Stimulated activated CD8-positive, alpha-beta memory T cell treated with anti-CD3 and anti-CD28 coated beads, Interleukin-15, amount 100 ng/mL, for 1 hour (primary cell): ENCODE measurements at places on chromosomes 6 and 20.

- no peak for DNase-seq
These were observed 82.3 kb downstream of the CAP2 start for GRCh38 chr6:17475606-17476244.

DNA sequence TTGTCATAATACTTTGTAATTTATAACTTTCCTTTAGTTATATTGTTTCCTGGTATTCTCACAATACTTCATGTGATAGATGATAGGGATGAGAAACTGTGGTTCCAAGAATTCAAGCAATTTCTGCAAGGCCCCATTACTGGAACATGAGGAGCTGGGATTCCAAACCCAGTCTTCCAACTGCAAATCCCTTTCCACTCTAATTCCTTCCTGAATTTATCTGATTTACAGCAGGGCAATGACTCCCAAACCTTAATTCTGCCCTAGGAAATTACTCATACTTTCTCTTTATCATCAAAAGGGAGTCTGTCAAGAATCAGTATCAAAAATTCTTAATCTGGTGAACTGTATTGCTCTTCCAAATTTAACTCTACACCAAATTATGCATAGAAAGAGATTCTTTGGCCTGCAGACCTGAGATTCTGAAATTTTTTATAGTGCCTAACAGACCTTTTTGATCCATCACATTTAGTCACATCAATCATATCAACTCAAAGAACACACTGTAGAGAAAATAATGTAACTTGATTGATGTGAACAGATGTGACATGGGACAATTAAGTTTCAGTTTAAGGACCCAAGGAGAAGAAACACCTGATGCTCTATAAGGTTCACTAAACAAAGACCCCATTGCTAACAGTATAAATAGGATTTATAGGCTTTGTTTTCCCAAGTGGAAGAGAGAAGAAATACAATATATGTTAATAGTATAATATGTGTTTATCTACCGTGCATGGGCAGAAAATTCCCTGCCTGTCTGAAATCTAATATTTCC is 41.5 kb upstream of the GJA1 start:
- DNase-seq = no peak

GRCh38 chr6:168131464-168132415 is 52.7 kb upstream of the FRMD1 start:
- DNase-seq = no peak

- no peak for DNase-seq
These were observed 46.6 kb upstream of the TNFAIP3 start for GRCh38 chr6:137820425-137820824.

GRCh38 chr6:166987930-166988329 is 11.3 kb upstream of the CEP43 start:
- no peak for DNase-seq

DNA sequence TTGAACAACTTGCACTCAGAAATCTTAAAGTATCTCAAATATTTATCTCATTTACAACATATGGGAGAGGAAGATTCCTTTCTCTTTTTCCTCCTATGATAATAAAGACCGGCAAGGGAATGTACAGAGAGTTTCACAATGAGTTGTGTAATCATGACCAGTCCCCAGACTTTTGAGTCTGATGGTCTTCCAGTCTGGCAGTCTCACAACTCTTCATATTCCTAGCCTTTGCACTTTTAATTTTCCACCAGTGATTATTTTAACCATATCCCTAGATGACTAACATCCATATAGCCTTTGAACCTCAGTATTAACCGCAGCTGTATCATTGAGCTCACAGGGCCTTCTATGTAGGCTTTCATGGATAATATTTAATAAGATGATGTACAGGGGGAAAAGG is 278.5 kb downstream of the KHDC1L start:
- no peak for DNase-seq

- DNase-seq = no peak
These were observed 343.5 kb downstream of the RFPL4B start for GRCh38 chr6:112690497-112691202.

GRCh38 chr6:16850681-16851026 is 89.4 kb upstream of the ATXN1 start:
- DNase-seq = no peak

GRCh38 chr6:24504649-24505586 is 10.1 kb downstream of the ALDH5A1 start:
- DNase-seq = no peak

DNA sequence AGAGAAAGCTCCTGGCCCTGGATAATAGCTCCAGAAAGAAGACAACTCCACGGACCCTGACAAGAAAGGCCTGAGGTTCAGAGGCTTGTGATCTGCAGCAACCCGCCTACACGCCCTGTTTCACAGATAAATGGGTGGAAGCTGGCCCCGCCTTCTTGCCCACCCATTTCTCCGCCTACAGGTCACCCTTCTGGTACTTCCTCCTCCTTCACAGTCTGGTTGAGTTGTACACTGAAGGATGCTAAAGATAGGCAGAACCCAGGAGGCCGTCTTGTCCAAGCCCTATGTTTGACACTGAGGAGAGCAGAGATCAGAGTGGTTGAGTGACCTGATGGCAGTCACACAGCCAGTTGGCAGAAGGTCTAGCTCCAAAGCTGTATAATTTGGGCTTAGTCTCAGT is 34.2 kb upstream of the MDGA1 start:
- DNase-seq = no peak

- no peak for DNase-seq
These were observed 23.0 kb downstream of the OPN5 start for GRCh38 chr6:47804821-47805220.

GRCh38 chr6:133092771-133093170 is 148.4 kb upstream of the EYA4 start:
- no peak for DNase-seq

DNA sequence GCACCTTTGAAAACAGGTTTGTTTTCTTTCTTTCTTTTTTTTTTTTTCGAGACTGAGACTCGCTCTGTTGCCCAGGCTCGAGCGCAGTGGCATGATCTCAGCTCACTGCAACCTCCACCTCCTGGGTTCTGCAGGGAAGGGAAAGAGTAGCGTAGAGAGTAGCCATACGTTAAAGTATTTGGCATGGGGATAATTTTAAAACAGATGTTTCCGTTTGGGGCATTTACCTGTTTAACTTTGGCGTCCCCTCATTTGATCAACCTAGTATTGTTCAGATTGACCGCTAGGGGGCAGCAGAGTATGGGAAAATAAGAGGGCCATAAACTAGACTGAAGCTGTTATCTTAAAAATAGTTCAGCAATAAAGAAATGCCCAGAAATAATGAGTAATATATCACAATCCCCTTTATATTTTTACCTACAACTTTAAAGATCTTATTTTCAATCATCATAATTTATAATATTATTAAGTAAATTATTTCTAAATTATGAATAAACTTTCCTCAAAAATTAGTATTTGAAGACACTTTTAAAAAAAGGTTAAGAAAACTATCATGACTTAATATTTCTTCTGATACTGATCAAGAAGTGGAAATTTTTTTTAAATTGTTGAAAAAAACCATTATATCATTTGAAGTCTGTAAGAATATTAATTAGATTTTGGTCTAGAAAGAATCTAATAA is 7.6 kb upstream of the TAAR9 start:
- peak; percentile 49 for DNase-seq

DNA sequence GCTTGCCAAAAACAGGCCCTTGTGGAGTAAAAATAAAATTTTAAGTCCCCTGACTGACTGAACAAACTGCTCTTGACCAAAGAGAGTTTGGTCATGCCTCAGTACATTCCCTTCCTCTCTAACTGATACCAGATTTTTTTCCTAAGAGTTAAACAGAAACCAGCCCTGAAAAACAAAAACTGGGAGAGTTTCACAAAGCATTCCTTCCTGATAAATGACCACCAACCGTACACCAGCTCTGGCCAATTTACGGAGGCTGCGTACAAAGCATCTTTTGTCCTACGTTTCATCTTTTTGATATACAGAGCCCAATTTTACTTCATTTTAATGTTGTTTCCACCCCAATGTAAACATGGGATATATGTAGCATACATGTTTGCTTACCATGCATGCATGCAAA is 477.4 kb upstream of the HTR1E start:
- DNase-seq = no peak

- DNase-seq = no peak
These were observed 147.9 kb downstream of the SOX4 start for GRCh38 chr6:21741221-21742109.

DNA sequence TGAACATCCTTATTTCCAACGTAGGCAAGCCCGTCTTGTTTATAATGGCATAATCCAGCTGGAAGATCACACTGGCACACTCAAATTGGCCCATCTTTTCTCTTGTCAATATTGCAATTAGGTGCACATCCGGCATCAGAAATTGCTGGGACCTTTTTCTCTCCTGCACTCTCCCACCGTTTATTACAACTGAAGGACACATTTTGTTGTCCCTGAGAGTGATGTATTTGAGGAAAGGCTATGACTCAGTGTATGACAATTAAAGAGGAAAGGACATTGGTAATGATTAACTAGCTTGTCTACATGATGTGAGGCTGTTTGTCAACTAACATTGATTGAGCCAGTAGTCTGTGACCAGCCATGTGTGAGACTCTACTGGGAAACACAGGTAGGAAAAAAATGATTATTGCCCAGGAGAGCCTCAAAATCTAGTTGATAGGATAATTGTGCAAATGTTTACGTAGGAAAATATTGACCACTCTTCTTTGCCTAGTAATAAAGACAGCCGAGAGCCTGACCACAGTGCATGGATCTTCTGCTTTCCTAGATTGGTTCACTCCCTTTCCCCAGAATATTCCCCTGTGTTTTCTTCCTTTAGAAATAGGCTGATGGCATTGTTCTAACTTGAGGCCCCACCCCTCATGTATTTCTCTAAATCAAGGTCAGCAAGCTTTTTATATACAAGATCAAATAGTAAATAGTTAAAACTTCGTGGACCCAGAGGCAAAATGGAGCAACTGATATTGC is 230.0 kb upstream of the BTBD3 start:
- DNase-seq = no peak

- no peak for DNase-seq
These were observed 35.2 kb upstream of the SASH1 start for GRCh38 chr6:148307405-148307804.

DNA sequence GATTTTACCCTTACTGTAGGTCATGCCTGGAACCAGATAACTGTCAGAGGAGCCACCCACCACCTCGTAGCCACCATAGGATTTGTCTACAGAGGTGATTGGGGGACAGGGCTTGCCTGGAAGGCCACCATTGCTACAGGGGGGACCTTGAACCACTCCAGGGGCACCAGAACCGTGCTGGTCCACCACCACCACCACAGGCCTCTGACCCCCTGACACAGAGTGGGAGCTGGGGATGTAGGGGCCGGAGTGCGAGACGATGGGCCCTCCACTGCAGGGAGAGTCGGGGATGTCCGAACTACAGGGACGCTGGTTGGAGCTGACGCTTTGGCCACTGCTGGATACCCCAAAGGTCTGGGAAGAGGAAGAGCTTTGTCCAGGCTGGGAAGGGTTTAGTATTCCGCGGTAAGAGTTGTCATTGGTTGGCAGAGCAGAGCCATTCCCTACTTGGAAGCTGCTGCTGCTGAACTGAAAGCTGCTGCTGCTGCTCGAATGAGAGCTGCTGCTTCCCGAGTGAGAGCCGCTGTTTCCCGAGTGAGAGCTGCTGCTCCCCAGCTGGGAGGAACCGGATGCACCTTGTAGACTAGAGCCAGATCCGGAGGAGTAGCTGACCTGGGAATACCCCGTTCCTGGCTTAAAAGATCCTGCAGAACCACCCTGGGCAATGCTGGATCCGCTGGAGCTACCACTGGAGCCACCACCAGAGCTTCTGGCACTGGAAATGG is 2.2 kb downstream of the PSORS1C1 start:
- no peak for DNase-seq

DNA sequence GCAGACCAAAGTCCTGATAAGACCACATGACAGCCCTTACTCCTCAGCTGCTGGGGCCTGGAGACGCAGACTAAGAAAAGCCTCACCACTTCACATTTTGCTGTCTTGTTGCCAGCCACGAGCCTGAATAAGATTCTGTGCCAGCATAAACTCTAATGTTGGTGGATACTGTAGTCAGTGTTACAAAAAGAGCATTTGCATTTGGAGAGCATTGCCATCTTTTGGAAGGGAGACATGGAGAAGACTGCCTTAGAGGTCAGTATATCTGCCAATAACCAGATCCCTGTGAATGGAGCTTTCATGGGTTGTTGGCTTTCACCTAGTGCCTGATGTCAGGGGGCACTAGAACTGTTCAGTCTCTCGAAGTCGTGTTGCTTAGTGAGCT is 315.2 kb downstream of the ZFAND3 start:
- no peak for DNase-seq

- no peak for DNase-seq
These were observed 1246.0 kb upstream of the CITED2 start for GRCh38 chr6:140620496-140620895.

DNA sequence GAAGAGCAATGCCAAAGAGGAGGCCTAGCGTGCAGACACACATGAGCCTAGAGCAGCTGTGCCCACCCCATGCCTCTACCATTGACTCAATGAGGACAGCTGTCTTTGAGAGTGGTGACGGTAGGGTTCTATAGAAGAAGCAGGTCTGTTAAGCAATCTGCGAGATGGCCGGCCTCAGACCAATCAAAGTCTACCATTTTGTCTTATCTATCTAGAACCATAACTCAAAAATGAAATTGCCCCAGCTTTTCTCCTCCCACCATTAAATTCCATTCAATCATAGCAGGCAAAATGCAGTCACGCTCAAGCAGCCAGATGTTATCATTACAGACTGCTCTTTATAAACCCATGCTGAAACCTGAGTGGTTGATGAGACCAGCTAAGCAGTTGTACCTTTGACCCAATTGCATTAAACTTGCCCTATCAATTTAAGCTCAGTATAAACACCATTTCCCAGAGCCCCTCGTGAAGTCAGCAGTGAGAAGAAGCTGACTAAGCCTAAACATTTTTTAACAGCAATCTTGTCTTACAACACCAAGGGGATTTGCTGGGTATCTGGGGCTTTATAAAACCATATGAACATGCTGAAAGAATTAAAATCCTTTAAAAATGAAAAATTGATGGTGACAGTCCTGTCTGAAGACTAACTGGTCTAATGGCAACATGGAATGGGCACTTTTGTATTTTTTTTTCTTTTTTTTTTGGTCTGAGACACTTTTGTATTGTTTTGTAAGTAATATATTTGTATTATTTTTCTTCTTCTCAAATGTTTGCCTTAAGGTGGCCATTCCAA is 57.5 kb downstream of the FOXC1 start:
- no peak for DNase-seq

GRCh38 chr6:160429620-160429895 is 81.4 kb downstream of the SLC22A3 start:
- no peak for DNase-seq

DNA sequence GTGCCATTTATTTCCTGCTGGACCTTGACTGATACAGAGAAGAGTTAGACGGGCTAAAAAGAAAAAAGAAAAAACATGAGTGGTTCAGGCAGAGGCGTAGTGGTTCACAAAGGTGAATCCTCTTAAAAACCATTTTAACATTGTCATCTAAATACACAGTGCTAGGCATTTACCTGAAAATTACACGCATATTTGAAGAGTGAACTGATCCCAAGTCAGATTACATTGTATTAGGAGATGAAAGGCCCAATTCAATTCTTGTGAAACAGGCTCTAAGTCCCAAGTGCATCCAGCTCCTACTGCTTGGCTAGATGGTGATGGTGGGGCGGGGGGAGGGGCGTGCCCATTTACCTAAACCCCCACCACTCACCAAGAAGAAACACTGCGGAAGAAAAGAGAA is 46.7 kb upstream of the ATXN1 start:
- DNase-seq = no peak
